Regular cardiac myocyte (primary cell): ENCODE measurements at places on chromosomes 13 and 19. TPM values are rescaled to one million over a fixed set of nuclear protein-coding genes. Genes with fewer than 3 reads are reported as not detected.

IL17D gene
- total RNA-seq, result 1.3 and 3.1 TPM in 2 replicates

KANK3 gene
- total RNA-seq, result 0.56 and 0.58 TPM in 2 replicates

KCNK6 gene
- 7.1 and 11.3 TPM in 2 replicates for total RNA-seq

CBARP gene
- 1.7 TPM in 2 replicates for total RNA-seq

CGB8 gene
- total RNA-seq, result not detected in 2 replicates

ZNF626 gene
- total RNA-seq, result 19.7 and 24.5 TPM in 2 replicates

MEIOSIN gene
- total RNA-seq, result not detected in 2 replicates

PNPLA6 gene
- total RNA-seq, result 61.4 and 80.3 TPM in 2 replicates

FBN3 gene
- total RNA-seq, result under 0.01 TPM in 1 of 2 replicates, not detected in the other

ZNF442 gene
- 6.3 and 12.7 TPM in 2 replicates for total RNA-seq

LYPD3 gene
- total RNA-seq, result under 0.01 and 0.28 TPM in 2 replicates

CYP4F3 gene
- total RNA-seq, result not detected in 2 replicates

ZNF888 gene
- total RNA-seq, result 4.5 and 13.0 TPM in 2 replicates

DAND5 gene
- not detected in 2 replicates for total RNA-seq

PDX1 gene
- total RNA-seq, result not detected in 2 replicates

CEACAM3 gene
- total RNA-seq, result not detected in 2 replicates

OR10H1 gene
- total RNA-seq, result not detected in 2 replicates

PSG5 gene
- 4.6 and 6.8 TPM in 2 replicates for total RNA-seq

CASP14 gene
- total RNA-seq, result not detected in 2 replicates

PCSK4 gene
- total RNA-seq, result 0.19 and 1.4 TPM in 2 replicates
